Sciatic nerve (tissue), 2 donors: ENCODE measurements at places on chromosomes 3 and 15.
A peak's percentile ranks its signal among the peaks of the same experiment; 100 is the strongest.

- no peak for DNase-seq
These were observed 6.6 kb upstream of the KLF13 start for GRCh38 chr15:31320022-31320421.

- no peak for DNase-seq
These were observed 24.0 kb upstream of the LIPC start for GRCh38 chr15:58407778-58408177.

DNA sequence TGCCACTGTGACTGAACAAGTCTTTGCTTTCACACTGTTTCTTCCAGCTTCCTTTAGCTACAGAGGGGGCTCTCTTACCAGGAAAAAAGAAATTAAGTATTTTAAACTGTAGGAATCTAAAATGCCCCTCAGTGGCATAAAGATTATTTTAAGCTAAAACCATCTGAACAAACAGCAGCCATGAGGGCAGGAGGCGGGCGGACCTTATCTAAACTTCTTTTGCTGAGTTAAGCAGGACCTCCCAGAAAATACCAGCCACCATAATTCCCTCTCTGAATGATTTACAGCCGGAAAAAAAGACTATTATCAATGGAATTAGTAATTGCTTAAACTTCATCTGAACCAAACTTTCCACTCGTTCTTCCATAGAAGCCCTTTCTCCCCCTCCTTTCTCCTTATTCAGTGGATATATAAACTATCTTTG, 5.2 kb upstream of the TOPAZ1 start:
- DNase-seq = no peak

DNA sequence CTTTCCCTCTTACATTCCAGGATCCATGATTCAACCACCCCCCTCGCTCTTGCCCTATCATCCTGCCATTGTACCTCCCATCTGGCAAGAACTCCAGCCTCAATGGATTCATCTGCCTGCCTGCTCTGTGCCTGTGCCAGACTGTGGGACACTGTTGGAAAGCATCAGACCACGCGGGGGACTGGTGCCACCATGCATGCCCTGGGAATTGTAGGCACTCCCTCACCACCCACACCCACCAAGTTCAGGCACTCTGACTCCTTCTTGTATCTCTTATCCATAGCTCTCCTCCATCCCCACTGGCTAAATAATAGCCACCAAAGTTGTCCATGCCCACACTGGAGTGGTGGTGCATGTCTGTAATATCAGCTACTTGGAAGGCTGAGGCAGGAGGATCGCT, 143.8 kb downstream of the TPRA1 start:
- DNase-seq = peak; percentile 22

- DNase-seq = peak; percentile 74
These were observed at the start of gene FGF12 for GRCh38 chr3:192727032-192727847. TSS of gene FGF12 (minus strand) at chr3:192727541.

- no peak for DNase-seq
These were observed 73.9 kb upstream of the OXTR start for GRCh38 chr3:8843347-8843746.

- no peak for DNase-seq
These were observed 1.7 kb upstream of the HHATL start for GRCh38 chr3:42704136-42704841.

DNA sequence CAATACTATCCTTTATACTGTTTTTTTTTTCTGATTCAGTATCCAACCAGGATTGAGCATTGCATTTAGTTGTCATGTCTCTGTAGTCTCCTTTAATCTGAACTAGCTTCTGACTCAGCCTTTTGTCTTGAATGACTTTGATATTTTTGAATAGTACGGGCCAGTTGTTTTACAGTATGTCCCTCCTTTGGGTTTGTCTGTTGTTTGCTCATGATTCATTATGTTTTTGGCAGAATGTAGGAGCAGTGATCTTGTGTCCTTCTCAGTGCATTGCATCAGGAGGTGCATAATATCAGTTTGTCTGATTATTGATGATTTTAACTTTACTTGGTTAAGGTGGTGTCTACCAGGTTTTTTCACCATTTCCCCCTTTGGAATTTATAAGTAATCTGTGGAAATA, 20.5 kb downstream of the EXOG start:
- no peak for DNase-seq

DNA sequence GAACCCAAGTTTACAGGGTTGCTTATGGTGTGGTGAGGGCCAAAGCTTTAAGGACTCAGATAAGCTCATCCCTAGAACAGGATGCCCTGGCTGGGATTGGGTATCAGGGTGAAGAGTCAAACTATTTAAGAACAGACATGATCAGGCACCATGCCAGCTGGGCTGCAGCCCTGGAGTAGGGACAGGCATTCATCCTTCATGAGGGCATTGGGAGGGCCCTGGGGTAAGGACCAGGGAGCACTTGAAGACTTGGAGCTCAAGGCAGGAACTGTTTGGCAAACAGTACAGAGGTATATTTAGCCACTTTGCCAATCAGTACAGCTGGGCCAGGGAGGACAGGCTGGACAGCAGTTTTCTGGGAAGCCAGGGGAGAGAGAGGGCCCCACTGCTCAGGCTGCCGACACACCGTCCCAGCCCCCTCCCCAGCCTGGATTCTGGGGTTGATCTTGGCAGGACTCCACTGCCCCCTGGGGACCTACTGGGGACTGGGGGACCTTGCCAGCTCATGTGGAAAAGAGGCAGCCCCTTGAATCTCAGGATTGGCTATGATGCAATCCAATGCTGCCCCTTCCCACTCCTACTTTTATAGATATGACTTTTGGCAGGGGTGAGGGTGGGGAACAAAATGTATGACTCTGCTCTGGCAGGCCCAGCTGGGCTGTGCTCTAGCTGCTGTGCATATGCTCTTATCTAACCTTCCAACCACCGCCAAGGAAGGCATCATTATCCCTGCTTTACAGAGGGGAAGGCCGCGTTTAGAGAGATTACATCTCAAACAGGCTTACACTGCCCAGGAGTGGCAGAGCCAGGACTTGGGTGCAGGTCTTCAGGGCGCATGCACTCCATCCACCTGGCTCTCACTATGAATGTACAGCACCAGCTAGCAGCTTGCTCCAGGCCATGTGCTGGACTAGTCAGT, 2.3 kb downstream of the PLA2G4E start:
- DNase-seq = no peak

DNA sequence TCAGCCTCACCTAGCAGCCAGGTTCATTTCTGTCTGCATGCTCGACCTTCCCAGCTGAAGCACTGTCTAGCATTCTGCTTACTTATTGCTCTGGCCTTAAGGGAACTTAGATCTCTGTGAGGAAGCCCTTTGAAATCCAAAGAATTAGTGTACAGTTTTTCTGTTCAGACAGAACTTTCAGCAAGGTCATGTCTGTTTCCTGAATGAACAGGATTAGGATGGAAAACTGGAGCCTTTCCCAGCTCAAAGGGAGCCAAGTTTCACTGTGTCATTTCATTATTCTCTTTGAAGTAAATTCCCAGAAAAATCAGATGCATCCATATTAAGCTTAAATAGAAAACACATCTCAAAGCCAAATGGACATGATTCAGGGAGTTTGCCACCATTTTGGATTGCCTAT, 457.3 kb upstream of the KCNMB2 start:
- DNase-seq = no peak

GRCh38 chr3:179247289-179248015, 3.5 kb downstream of the KCNMB3 start:
- no peak for DNase-seq

DNA sequence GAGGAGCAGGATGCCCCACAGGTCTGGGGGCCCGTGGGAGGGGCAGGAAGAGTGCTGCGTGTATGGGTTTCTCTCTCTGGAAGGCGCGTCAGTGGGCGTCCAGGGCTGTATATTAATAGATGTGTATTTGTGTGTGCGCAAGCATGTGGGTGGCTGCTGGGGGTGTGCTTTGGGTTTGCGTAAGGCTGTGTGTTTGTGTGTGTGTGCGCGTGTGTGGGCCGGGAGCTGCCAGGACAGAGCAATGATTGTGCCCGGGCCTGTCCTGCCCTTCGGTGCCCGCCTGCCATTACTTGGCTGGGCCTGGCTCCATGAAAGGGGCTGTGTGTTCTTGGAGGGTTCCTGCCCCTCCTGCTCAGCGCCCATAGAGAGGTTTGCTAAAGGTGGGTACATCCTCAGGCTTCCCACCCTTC, 16.3 kb downstream of the CSPG4 start:
- peak; percentile 84 for DNase-seq

DNA sequence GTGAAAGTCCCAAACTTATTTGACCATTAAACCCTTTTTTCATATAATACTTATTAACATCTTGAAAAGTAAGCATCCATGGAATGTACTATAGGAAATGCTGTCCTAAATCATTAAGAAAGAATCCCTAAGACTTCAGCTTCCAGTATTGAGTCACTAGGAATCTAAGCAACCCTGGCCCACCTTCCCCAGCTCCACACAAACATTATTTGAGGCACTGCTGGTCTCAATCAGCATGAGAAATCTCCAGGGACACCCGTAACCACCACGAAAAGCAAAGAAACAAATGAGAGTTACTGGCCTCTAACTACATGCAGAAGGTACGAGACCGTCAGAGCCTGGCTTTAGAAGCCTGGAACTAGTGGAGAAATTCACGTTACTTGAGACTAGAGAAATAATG, 68.2 kb downstream of the POLQ start:
- DNase-seq = no peak

DNA sequence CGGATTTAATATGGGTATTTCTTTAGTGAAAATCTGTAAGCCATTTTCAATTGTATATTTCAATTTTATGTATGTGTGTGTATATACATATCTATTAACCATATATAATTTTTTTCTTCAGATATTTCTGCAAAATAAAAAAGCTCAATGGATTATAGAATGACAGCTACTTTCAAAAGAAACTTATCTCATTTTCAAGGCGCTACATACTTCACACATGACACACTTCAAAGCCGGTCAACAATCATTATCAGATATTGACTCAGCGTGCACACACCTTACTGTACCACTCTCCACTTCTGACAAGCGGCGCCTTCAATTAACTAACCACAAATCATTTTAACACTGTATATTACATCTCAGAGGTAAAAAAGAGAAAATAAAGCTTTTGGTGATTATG, 39.6 kb downstream of the ATP13A3 start:
- no peak for DNase-seq

DNA sequence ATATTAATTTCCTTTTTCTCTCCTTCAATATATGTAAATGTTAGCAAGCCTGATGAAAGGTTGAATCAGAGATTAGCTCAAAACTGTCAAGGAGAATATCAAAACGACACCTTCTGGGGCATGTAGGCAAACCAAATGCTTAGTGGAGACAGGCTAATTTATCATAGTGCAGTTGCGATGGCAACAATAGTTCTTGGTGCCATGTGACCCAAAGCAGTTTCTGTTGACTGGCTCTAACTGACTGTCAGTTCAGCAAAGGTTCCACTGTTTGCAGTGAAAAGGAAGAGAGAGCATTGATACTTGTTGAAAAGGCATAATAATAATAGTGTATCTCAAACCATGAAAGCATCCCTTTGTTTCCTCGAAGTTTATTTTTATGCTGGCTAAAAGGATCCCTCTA, 513.9 kb downstream of the NLGN1 start:
- no peak for DNase-seq
